ENCODE measurements at places on chromosomes 12 and 14.
A peak's percentile ranks its signal among the peaks of the same experiment; 100 is the strongest.

DNA sequence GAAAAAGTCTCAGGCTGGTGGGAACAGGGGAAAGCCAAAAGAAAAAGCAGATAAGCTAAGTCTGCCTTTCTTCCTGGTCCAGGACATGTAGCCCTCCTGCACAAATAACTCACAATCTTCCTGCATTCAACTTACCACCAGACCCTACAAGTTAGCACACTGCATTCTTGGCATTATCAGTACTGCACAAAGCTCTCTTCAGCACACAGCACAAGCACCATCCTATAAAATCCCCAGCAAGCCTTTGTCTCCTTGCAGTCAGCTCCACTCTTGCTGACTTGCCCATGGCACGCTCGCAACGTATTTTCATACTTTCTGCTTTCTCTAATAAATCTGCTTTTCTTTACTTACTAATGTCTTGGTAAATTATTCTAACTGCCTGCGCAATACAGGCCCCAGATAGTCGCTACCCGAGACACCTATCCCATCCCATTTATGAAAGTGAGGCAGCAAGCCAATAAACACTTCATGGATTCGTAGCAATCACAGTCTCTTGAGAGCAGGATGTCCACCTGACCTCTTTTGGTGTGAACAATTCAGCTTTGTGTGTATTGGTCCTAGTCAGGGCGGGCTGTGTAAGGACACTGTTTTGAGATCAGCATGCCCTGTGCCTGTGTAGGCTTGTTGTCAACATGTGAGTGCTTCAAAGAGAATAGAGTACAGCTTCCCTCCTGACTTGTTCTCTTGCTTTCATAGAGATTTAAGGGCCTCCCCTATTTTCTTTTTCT lies 49.0 kb downstream of the TMEM117 start:
- DNase-seq = no peak

DNA sequence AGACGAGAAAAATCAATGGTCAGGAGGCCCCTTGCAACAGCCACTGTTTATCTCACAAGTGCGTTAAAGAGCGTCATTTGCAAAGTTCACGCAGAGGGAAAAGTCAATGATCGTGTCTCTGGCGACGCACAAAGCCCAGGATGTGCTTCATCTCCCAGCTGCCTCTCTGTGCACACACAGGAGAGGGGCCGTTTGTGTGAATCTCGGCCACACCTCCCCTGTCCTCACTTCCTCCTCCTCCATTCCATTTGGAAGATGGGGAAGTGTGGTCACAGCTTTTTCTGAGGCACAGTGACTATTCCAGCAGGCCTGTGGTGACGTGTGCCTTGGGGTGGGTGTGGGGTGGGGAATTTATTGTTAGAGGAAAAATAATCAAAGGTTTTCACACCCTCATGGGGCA lies 90.4 kb downstream of the RBM19 start:
- no peak for DNase-seq

GRCh38 chr12:121676190-121676589 lies 6.7 kb upstream of the MORN3 start:
- DNase-seq = no peak

DNA sequence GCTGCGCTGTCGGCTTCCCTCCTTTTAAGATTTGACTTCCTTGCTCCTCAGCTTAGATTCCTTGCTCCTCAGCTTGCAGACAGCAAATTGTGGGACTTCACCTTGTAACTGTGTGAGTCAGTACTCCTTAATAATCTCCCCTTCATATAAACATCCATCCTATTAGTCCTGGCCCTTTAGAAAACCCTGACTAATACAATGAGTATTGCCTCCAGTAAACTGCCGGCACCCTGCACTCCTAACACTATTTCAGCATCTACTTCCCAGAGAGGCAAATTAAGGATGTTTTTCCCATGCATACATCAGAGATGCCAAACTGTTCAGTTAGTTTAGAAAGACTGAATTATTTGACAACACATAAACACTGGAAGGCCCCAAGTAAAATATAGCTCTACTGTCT lies 611.3 kb upstream of the TMEM132C start:
- DNase-seq = no peak

DNA sequence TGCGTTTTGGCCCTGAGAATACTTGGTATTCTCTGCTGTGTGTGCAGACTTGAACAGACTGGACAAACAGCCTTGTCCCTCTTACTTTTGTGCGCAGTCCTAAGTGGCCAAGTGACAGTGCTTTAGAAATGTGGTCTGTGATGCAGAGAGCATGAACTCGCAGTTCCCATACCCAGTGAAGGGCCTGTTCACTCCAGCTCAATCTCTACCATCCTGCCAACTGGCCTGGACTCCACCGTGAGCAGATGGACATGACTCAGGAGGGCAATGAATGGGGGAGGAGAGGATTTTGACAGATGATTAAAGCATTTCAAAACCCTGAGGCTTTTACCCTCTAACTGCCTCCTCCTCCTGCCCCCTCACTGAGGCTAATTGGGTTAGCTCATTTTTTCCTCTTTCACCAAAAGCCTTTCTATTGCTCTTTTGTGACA lies 62.5 kb upstream of the PYGL start:
- no peak for DNase-seq

DNA sequence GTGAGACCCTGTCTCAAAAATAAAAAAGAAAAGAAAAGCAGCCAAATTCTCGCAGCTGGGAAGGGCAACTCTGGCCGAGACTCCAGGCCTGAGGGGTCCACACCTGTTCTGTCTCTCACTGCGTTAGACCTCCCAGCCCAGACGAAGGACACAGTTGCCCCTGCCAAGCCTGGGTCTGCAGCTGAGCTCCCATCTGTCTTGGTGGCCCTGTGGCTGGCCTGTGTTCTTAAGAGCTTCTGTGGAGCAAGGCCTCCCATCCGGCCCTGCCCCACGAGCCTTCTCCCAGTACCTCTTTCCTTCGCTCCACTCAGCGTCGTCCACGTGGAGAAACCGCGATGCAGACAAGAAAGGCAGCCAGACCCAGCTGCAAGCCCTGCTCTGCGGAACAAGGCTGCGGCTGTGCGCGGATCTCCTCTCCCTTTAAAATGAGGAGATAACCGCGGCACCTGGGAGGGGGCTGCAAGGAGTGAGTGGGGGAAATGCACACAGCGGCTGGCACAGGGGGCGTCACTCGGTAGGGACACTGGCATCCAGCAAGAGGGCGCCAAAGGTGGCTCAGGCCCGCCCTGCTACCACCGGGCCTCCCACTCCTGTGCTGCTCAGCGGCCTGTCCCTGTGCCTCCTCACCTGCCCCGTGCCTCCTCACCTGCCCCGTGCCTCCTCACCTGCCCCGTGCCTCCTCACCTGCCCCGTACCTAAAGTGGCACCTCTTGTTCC lies 42.4 kb downstream of the LRRC74A start:
- no peak for DNase-seq

- no peak for DNase-seq
Observed at GRCh38 chr12:7961395-7962178, 25.6 kb upstream of the SLC2A3 start.

- no peak for DNase-seq
Observed at GRCh38 chr14:65419593-65420252, 7.2 kb downstream of the FUT8 start.

- peak; percentile 26 for DNase-seq
Observed at GRCh38 chr12:9064201-9064814, 51.4 kb downstream of the A2M start.

- no peak for DNase-seq
Observed at GRCh38 chr14:100864960-100865681, 38.4 kb downstream of the RTL1 start.

GRCh38 chr14:94058128-94058673 lies 22.8 kb downstream of the DDX24 start:
- no peak for DNase-seq

DNA sequence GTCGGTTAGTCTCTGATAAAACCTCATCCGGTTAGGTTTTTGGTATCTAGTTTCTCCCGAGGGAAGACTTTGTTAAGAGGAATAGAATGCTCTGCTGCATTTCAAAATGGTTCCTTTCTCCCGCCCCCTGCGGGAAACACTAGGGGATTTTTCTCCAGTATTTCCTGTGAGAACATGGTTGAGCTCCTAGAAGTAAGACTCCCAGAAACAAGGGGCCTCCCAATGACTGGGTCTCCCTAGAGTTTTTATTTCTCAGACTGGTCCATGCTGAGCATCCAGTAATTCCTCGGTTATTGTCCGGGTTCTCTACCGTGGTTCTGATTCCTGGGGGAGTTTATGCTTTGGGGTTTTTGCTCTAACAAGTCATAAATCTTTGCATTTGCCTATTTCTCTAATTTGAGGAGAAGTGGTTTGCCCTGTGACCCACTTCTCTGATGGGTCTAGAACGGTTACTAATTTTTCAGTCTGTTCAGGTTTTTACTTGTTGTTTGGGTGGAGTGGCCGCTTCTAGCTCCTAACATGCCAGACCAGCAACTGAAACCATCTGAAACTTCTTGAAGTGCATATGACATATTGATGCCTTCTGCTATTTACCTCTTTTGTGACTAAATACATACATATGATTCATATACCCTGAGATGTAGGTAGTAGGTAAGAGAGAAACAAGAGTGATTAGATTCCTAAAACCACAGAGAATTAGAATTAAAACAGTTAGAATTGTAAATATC lies 25.1 kb downstream of the TESPA1 start:
- DNase-seq = no peak

GRCh38 chr14:88612981-88613380 lies 50.1 kb downstream of the ZC3H14 start:
- DNase-seq = no peak

- no peak for DNase-seq
Observed at GRCh38 chr12:90124289-90124688, 415.7 kb upstream of the ATP2B1 start.

DNA sequence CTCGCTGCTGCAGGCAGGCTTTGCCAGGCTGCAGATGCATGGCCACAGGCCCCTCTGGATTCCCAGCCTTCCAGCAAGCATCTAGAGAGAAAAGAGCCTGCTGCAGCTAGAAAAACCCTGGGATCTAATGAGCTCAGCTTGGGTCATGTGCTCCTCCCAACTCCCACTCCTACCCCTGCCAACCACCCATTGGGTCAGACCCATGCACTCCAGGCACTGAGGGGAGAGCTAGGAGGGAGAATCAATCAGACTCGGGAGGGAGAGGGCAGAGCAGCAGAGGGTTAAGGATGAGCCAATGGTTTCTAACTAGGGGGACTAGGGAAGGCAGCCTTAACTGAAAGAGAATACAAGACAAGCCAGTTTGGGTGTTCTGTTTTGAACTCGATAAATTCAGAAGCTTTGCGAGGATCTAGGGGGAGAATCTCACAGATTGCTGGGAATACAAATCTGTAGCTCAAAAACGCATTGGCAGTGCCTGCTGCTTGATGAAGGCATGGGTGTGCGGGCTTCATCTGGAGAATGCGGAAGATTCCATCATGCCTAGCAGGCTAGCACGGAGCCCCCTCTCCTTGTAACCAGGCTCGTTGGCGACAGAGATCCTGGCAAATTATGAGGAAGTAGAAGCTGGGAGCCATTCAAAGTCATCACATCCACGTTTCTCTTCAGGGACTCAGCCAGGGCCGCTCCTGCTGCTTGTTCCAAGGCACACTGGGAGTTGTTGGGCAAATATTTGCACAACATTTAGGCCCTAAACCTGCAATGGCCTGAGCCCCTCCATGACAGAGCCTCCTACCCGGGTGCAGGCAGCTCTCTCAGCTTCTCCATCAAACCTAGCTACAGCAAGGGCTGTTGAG lies 56.4 kb downstream of the VCPKMT start:
- DNase-seq = no peak

GRCh38 chr12:112122823-112123690 lies 2.3 kb upstream of the TRAFD1 start:
- DNase-seq = no peak

GRCh38 chr14:56324856-56325699 lies 206.9 kb downstream of the PELI2 start:
- DNase-seq = no peak

DNA sequence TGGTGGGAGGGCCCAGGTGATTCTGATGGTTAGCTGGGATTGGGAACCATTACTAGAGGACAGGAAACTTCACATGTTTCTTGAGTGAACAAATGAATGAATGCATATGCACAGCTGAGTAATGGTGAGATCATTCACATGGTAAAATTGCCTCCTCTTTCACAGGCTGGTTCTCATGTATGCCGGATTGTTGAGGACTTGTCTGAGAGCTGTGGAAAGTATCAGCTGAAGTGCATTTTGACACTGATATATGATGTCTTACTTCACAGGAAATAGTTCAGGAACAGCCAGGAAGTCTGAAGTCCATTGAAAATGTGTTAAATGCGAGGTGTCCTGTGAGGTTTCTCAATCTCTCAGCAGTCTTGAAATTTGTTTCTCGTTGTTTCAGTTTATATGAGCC lies 77.6 kb upstream of the DACT1 start:
- no peak for DNase-seq

DNA sequence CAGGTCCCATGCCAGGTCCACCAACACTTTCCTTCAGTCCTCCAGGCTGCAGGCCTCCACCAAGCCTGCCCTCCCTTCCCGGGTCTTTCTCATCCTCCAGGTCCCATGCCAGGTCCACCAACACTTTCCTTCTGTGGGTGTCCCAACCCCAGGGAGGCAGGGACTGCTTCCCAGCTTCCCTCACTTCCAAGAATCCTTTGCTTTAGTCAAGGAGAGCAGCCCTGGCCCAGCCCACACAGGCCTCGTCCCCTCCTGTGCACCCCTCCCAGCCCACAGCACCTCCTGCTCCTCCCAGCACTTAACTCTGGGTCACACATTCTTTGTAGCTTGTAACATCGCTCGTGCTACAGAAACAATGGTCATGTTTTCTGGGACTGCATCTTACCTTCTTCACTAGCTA lies 72.9 kb downstream of the TESC start:
- DNase-seq = no peak

DNA sequence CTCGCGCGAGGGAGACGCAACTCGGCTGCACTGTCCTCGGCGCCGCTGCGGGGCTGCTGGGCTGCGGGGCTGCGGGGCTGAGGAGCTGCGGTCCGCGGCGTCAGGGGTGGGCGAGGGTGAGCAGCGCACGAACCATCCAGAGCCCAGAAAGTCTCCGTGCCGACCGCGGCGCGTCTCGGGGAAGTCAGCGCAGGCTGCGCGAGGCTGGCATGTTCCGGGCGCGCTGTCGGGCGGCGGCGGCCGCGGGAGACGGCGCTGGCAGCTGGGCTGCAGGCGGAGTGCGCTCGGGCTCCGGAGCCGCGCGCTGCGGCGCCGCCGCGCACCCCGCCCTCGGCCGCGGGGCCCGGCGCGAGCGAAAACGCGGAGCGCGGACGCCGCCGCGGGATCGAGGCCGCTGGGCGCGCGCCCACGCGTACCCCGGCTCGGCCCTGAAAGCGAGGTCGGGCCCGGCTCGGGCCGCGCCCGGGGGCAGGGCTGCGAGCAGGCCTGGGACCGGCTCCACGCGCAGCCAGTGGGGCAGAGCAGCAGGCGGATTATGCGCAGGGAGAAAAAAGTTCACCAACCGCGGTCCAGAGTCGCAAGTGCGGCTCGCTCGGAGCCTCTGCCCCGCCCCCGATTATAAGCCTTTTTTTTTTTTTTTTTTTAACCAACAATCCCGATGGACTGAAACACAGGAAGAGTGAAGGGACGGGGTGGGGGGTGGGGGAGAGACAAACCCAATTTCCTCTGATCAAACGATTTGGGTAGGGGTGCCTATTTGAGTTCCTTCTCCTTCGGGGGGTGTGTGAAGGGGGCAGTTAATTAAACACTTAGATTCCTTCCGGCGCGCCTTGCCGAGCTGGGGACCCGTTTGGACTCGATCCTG lies at the start of gene PRICKLE1:
Gene PRICKLE1 (minus strand): TSS at position 282 of the 865 bp plus-strand sequence. CDS start 117,230 bp downstream, outside the sequence.
- DNase-seq = peak; percentile 54
